ENCODE measurements at places on chromosomes 11 and 22.
A peak's percentile ranks its signal among the peaks of the same experiment; 100 is the strongest.

GRCh38 chr22:19667872-19668740, 46.2 kb upstream of the SEPTIN5 start:
- no peak for DNase-seq

- no peak for DNase-seq
Observed at GRCh38 chr11:21723678-21724077, 469.2 kb upstream of the ANO5 start.

DNA sequence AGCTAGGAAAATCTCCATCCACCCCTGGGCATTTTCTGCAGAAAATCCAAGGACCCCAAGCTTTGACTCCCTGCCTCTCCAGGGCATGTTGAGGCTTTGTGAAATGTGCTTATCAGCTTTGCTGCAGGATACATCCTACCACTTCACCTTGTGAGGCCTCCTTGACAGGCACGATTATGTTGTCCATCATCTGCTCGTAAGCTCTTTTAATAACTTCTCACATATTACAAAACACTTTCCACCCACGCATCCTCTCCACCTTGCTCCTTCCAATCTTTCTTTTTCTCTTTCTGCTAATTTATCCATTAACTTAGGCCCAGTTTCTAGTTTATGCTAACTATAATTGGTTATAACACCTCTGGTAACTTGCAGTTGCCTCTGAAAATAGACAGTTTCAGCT, 147.0 kb upstream of the MTNR1B start:
- no peak for DNase-seq

DNA sequence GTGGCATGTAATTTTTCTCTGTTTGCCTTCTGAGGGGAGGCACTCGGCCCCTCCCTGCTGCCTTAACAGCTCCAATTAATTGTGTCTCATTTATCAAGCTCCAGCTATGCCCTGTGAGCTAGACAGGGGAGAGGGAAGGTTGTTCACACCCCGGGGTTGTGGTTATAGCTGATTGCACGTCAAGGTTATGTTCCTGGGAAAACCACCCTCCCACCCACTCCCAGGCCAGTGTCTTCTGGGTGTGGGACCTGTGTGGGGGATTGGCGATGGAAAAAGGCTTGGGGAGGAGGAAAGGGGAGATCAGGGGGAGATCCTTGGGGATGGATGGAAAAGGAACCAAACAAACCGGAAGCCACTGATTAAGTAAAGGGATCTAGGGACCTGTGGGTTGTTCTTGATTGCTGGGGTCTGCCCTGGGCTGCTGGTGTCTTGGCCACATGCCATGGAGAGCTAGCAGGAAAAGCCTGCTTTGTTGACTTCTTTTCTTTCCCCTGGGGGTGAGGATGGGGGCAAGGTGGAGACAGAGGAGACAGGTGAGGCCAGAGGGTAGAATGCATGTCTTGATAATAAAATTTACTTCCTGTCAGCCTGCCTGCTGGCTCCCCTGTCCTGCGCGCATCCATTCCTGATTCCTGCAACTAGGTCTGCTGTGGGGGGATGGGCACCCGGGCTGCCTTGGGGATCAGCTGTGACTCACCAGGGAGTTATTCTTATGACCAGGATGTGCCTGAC, 13.5 kb upstream of the SORL1-AS1 start:
- peak; percentile 90 for DNase-seq

- peak; percentile 46 for DNase-seq
Observed at GRCh38 chr11:11022125-11022730, 164.4 kb upstream of the ZBED5 start.

DNA sequence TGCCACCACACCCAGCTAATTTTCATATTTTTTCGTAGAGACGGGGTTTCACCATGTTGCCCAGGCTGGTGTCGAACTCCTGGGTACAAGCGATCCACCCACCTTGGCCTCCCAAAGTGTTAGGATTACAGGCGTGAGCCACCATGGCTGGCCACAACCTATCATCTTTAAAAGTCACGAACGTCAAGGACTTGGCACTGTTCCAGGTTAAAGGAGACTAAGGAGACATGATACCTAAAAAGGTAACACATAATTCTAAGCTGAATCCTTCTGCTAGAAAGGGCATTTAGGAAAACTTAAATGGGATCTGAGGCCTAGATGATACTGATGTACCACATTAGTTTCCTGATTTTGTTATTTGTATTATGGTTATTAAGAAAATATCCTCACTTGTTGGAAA, 43.3 kb upstream of the SYT9 start:
- DNase-seq = no peak

DNA sequence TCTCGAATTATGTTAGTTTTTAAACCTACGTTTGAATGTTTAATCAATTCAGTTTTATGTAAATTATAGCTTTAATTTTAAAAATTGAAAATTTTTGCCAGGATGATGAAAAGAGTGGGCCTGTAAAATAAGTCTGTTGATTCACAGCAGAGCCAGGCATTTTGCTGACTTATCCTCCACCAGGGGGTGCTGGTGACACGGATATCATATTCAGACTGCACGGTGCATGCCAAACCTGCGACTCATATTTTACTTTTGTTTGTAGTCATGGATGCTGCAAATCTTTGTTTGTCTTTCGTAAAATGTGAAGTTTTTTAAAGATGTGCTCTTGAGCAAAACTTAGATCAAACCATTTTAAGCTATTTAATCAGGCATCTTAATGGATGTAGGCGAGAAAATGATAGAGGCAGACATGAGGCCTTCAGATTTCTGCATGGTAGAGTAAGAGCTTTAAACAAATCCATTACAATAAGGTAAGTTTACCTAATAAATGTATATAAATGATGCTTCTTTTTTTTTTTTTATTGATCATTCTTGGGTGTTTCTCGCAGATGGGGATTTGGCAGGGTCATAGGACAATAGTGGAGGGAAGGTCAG, 3.6 kb upstream of the OR8B3 start:
- DNase-seq = peak; percentile 84

DNA sequence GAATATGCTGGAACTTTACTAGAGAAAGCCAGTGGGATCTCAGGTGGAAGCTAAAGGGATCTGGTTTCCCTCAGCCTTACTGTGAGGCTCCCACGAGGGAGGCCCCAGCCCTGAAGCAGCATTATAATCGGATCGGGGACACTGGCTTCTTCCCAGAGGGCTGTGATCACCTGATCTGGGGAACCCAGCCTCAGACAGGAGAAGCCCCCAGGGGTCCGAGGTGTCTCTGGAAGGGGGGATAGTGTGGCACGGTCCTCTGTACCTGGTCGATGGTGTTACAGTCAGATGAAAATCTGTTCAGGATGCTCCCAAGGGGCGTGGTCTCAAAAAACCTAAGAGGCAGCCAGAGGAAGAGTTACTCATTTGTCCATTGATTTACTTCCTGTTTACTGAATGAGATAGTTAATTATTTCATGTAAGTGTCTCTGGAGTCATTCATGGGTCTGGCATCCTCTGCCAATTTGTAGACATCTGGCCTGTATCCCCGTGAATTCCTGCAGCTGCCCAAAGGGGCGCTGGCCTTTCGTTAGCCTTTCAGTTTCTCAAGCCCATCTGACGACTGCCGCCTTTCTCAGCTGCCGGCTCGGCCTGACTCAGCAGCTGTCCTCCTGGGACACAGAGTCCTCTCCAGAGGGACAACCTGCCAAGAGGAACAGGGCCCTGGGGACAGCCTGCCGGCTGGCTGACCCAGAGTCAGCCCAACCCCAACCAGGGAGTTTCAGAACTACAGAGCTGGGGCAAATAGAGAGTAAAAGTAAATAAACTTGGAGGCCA, 17.0 kb upstream of the KCNJ11 start:
- peak; percentile 50 for DNase-seq

- no peak for DNase-seq
Observed at GRCh38 chr11:101914341-101914737, 471 bp upstream of the CEP126 start.

DNA sequence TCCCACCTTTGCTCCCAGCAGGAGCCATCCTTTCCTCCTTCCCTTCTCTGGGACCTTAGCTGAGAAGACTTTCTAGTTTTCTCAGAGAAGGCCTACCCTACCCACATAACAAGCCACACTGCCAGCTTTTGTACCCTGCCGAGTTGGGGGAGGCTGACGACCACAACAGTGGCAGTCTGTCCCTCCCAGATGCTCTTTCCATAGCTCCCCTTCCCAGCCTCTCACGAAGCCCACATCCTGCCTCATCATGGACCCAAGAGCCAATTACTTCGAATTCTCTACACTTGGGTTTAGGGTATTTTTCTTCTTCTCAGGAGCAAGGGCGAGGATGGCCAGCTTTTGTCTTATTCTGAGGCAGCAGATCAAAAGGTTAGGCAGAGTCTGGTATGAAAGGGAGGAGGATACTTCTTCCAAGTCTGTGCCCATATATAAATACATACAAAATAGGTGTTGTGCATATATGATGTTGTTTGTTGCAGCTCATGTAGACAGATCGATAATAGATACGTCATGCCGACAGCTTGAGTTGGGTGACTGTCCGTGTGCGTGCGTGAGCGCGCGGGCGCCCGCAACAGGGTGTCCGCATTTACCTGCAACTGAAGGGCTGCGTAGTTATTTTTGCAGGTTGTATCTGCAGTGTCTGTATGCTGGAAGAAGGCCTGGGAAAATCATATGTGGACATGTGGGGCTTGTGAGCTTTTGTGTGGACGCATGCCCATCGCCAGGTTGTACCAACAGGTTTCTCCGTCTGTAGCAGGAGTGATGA, 846 bp upstream of the NRGN start:
- no peak for DNase-seq
